AG04449 (cell line): ENCODE measurements at places on chromosomes 5 and 9.

DNA sequence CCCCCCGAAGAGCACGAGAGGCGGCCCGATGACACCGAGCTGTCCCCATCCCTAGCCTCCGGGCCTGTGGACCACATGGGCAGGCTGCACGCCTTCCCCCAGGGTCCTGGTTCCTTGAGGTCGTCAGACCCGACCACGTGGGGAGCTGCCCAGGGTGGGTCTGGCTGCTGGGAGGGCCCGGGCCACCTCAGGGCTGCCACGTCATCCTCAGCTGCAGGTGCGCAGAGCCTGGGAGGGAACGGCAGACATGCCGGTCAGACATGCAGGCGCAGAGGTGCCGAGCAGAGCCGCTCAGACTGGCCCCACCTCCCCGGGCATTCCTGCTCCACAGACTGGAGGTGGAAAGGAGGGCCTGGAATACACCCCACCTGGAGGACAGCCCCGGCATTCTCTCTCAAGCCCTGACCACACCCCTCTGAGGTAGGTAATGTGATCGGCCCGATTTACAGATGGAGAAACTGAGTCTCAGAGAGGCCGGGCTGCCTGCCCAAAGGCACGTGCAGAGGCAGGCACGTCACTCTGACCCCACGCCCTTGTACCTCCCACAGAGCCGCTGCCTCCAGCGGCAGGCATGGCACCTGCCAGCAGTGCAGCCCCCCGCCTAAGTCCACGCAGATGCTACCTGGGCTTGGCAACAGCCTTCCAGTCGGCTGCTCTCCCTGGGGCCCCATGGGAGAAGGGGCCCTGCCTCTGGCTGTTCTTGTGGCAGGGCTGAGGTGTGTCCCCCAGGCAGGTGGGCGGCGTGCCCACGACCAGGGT is 649 bp downstream of the CCDC187 start:
- no peak for DNase-seq

GRCh38 chr9:94681508-94681907 is 42.2 kb upstream of the FBP1 start:
- no peak for DNase-seq

DNA sequence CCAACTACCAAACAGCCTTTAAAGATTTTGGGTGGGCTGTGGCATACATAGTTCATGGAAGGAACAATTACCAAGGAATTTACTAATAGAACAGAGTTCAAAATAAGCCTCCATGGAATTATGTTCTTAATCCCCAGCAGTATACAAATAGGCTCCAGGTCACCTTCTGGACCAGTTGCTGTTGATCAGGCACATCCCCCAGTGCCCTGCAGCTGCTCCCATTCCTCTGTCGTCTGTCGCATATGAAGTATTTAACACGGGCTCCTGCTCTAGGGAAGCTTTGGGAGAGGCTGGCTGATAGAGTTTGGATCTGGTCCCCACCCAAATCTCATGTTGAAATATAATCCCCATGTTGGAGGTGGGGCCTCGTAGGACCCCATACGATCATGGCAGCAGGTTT is 17.8 kb downstream of the SHC3 start:
- no peak for DNase-seq

DNA sequence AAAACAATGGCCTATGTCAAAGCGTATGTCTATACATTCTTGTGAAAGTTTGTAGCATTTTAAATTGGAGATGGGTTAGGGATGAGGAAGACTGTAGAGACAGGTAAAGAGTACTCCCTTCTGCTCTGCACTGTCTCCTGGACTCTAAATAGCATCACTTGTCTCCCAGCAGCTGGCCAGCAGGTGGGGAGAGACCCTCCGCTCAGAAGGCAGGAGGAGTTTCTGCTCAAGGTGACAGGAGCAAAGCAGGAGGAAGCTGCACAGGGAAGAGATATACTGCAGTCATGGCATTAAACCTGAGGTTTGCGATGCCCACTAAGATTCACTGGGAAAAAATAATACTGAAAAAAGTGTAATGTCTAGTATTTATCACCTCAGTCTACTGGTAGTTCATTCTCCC is 10.7 kb upstream of the ASTN2 start:
- no peak for DNase-seq

GRCh38 chr5:179326122-179326927 is 18.9 kb downstream of the ADAMTS2 start:
- no peak for DNase-seq

DNA sequence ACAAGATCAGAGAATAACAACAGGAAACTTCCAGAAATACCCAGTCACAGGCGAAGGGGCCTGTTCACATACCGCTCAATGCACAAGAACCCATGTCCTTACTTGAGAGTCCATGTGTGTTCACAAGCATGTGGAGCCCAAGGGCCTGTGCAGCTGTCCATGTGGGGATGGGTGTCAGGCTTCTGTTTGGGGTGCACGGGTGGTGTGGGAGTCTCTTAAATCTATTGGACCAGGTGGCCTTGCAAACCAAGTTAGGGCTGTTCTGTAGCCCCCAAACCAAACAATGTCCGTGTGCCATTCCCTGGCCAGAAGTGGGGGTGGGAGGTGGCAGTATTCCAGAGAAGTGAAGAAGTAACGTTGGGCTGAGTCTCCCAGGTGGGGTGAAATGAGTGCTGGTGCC is 222.3 kb downstream of the PBX3 start:
- DNase-seq: no peak

DNA sequence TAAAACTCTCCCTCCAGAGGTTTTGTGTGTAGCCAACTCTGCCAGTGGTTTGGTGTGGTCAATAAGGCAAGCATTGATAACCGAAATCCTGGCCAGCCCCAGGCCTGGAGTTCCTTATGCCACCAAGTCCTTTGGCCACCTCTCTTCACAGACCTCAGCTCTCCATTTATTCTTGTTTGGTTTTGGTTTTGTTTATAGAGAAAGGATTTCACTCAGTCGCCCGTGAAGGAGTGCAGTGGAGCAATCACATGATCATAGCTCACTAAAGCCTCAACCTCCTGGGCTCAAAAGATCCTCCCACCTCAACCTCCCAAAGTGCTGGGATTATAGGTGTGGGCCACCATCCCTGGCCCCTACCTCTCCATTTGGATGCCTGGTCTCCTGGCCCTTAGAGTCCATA is 55.4 kb upstream of the PPARGC1B start:
- no peak for DNase-seq

DNA sequence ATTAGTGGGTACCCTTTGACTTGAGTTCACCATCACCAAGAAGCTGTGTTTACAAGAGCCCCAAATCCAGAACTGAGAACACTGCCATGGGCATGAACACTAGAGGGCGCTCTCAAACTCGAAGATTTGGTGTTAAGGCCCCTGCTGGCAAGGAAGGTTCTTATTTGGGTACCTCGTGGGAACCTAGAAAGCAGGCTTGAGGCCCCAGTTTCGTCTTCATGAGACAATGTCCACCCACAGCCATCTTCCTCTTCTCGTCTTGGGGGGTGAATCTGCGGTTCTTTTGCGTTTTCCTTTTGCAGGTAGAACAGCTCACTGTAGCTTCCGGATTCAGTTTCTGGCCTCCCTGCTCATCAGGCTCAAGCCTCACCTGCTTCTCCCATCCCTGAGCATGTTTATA is 184.0 kb downstream of the SEMA5A start:
- DNase-seq: no peak

GRCh38 chr5:75522542-75522941 is 10.9 kb downstream of the POLK start:
- DNase-seq: no peak

DNA sequence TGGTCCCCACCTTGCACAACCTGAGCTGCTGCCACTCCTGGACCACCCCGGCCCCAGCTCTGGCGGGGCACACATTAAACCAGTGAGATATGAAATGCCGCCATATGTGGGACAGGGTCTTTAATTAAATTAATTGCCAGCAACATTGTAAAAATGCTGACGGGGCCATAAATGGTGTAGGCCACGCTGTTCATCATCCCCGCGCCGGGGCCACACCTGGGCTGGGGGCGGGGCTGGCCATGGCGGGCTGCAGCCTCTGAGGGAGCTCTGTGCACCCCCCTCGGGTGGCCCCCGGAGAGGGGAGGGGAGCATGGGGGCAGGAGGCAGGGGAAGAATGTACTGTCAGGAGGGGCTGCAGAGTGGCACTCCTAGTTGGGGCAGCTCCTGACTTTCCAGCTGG is 41.0 kb downstream of the UNC5A start:
- no peak for DNase-seq

DNA sequence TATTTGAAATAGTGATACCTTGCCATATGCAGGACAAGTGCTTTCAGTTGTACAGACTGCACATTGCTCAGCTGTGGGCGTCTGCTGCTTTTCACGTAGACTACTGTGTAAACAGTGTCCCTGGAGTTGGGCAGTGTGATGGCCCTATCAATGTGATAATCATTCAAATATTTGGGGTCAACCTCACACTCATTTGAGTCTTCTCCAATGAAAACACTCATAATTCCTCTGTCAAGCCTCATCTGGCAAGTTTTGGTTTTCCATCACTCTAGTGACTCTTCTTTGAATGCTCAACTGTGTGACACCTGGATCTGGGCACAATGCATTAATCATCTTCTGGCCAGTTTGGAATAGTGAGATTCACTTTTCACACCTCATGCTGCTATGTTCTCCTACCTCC is 64.4 kb downstream of the UGCG start:
- no peak for DNase-seq

DNA sequence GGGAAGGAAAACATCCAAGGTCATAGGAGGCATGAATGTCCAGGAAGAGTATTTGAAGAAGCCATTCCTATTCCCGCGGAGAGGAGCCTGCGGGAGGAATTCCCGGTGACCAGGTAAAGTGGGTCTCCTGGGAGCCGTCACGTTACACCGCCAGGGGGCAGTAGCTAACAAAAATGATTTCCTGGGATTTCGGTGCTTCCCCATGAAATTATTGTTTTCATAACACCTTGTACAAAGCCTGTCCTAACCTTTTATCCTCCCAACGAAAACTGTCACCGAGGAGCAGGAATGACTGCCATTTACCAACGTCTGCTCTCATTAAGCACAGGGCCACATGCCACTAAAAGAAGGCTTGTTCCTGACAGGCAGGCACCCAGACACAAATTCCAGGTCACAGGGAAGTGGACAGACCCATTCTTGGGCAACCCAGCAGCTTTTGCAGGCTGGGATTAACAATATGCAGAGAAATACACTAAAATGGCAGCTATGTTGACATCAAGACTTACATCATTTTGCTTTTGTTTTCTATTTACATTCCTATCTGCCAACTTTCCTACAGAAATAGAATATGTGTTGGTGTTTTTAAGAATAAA is 41.2 kb upstream of the CTSL start:
- no peak for DNase-seq

DNA sequence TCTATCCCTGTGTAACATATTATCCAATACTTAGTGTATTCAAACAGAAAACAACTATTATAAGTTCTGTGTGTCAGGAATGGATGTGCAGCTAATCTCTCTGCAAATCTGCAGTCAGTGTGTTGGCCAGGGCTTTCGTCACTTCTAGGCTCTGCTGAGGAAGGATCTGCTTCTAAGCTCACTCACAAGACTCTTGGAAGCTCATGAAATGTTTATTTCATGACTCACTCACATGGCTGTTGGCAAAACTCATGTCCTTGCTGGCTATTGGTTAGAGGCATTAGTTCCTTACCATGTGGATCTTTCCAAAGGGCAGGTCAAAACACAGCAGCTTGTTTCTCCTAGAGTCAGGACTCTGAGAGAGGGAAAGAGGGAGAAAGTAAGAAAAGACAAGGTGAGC is 367.4 kb upstream of the SMARCA2 start:
- DNase-seq: no peak

- no peak for DNase-seq
Measured at GRCh38 chr5:79578876-79579275, 33.4 kb upstream of the TENT2 start.

GRCh38 chr9:83563360-83563759 is 25.2 kb upstream of the FRMD3 start:
- no peak for DNase-seq

GRCh38 chr5:50958852-50959457 is 292.5 kb downstream of the PARP8 start:
- DNase-seq: no peak

DNA sequence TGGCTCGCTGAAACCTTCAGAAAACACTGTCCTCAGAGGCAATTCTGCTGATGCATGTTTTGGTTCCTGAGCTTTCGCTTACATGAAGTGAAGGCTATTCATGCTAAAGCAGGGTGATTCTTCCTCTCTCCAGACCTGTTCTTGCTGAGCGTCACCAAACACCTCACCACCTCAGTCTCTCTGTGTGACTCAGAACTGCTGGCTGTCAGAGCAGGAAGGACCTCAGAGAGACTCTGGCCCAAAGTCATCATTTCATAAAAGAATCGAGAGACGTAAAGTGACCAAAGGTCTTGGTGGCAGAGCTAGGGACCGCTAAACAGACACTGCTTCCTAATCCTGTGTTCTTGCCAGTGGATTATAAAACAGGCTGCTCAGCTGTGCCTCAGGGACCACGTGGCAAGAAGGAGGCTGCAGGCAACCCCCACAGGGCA is 73.8 kb downstream of the LHFPL2 start:
- DNase-seq: no peak

- no peak for DNase-seq
Measured at GRCh38 chr5:112367400-112367799, 51.7 kb downstream of the EPB41L4A start.

DNA sequence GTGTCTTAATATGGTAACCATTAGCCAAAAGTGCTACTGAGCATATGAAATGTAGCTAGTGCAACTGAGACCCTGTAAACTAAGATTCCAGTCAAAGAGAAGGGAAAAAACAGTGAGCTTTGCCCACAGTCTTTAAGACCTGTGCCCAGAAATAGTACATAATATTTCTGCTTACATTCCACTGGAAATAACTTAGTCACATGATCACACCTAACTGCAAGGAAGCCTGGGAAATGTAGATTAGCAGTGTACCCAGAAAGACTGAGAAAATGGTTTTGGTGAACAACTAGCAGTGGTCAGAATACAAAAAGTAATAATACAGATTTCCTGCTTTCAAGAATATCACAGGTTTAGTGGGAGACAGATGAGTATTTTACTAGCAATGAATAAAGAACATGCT is 2.5 kb upstream of the CPLANE1 start:
- DNase-seq: no peak

- DNase-seq: no peak
Measured at GRCh38 chr9:99592834-99593574, 228.7 kb upstream of the NR4A3 start.

DNA sequence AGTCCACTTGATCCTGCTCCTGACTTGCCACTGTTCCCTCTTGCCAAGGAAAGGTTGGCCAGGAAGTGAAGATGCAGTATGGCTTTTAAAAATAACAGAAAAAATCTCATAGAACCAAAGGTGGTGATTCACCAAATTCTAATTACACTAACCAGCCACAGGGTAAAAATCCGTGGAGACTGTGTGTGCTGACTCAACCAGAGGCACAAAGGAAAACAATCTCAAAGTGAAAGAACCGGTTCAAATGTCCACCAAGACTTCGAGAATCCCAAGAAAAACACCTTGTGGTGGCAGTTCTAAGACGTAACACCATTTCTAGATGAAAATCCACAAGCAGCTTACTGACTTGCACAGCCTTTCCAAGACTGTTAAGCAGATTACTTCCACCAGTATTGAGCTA is 279.1 kb downstream of the TLE1 start:
- peak; percentile 26 for DNase-seq

- DNase-seq: no peak
Measured at GRCh38 chr5:148998174-148998797, 64.6 kb downstream of the SH3TC2 start.
